ENCODE measurements at places on chromosomes 13 and 19.

GRCh38 chr19:5627395-5627904, 4.6 kb downstream of the SAFB start:
- DNase-seq, result no peak

- no peak for DNase-seq
Measured at GRCh38 chr19:48571378-48572162, 19.6 kb downstream of the SULT2B1 start.

DNA sequence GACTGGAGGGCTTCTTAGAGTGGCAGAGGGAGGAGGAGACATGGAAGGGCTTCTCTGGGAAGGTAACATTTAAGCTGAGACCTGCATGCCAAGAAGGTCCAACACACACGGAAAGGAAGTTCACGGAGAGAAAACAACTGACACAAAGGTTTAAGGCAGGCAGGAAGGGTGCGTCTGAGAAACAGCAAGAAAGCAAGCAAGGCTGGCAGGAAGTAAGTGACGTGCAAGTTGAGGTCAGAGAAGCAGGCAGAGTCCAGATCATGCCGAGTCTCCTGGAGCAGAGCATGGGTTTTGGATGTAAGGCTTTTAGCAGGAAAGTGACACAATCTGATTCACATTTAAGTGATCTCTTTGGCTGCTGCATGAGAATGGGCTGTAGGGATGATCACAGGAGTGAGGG, 60.5 kb downstream of the ATP7B start:
- DNase-seq, result no peak

GRCh38 chr13:90591260-90591926, 756.1 kb upstream of the MIR17HG start:
- no peak for DNase-seq

DNA sequence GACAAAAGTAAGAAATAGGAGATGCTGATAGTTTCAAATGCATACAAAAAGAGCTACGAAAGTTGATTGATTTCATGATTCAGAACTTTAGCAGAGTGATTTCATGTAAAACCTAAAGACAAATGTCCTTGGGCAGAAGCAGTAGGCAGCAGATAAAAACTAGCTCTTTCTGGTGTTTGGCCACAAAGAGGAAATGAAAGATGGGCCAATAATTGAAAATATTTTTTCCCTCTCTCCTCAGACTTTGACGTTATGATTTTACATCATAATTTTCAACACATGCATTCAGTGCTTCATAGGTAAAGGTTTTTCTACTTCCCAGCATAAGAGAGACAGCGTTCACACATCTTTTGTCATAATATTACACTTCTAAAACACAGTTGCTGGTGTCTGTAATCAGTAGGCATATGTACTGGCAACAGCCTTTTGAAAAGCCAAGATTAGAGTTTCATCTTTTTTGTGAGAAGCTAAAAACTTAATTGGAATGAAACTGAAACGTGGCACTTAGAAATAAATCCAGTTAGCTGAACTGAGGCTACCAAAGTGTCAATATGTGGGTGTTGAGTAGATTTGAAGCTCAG, 9.3 kb downstream of the SCEL start:
- no peak for DNase-seq

DNA sequence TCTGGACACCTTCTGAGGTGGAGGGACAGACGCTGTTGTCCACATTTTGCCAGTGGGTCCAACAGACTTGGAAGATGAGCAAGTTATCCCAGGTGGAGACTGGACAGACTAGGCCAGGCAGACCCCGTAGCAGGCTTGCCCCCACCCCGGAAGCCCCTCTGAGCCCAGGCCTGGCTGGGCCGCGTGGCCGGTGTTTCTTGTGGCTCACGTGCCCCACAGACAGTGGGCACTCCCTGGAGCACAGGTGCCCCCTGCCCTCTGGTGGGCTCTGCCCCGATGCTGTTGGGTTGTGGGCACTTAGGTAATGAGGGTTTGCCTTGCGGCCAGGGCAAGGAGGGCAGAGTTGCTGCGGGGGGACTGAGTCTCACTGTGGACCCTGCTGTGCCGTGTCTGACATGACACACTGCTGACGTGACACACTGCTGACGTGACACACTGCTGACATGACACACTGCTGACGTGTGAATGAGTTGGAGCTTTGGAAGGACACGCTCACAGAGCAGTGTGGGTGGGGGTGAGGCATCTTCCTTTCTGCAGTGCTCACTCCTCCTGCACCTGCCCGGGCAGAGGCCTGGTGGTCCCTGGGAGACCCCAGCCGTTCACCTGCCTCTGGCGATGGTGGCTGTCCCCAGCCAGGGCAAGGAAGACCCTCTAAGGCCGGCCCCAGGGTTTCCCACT, 25.1 kb downstream of the DOT1L start:
- no peak for DNase-seq

DNA sequence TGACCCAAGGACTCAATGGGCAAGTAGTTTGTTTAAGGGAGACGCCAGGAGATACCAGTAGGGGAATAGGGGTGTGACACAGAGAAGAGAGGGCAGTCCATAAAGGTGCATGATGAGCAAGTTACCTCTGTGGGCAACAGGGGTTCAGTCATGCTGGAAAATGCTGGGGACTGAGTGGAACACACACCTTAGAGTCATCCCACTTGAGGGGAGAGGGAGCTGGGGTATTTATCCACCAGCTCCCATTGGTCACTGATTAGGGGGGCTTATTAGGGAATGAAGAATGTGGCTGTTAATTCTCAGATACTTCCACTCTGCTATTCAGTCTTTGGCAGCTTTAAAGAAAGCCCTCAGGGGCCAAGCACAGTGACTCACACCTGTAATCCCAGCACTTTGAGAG, 67.5 kb upstream of the MRI1 start:
- no peak for DNase-seq

GRCh38 chr19:46978171-46978869, 41.3 kb upstream of the NPAS1 start:
- DNase-seq, result no peak

- DNase-seq, result no peak
Measured at GRCh38 chr13:30193279-30194234, 113.8 kb downstream of the KATNAL1 start.

DNA sequence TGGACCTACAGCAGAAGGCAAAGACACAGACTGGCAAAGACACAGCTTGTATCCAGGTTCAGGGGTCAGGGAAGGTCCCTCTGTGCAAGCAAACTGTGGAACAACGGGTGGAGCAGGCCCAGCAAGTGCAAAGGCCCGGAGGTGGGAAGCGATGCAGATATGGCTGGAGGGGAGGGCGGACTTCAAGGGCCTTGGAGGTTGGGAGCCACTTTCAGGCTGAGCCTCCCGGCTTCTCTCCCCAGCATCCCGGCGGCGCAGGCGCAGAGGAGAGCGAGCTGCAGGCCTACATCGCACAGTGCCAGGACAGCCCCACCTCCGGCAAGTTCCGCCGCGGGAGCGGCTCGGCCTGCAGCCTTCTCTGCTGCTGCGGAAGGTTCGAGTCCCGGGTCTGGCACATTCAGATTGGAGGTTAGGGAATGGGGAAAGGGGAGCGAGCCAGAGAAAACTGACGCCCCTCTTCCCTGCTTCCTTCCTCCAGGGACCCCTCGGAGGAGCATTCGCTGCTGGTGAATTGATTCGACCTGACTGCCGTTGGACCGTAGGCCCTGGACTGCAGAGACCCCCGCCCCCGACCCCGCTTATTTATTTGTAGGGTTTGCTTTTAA, 2.1 kb upstream of the PNPLA6 start:
- DNase-seq, result no peak

DNA sequence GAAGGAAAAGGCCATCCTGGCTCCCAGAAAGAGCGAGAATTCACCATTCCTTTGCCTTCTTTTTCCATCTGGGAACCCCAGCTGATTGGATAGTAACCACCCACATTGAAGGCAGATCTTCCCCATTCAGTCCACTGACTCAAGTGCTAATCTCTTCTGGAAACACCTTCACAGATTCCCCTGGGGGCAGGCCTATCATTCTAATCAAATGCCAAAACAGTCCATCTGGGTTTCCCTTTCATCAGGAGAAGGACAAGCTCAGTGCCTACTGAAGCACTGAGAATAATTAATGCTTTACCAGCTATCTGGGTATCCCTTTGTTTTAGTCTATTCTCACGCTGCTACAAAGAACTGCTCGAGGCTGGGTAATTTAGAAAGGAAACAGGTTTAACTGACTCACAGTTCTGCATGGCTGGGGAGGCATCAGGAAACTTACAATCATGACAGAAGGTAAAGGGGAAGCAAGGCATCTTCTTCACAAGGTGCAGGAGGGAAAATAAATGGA, 293.2 kb downstream of the ENOX1 start:
- no peak for DNase-seq

DNA sequence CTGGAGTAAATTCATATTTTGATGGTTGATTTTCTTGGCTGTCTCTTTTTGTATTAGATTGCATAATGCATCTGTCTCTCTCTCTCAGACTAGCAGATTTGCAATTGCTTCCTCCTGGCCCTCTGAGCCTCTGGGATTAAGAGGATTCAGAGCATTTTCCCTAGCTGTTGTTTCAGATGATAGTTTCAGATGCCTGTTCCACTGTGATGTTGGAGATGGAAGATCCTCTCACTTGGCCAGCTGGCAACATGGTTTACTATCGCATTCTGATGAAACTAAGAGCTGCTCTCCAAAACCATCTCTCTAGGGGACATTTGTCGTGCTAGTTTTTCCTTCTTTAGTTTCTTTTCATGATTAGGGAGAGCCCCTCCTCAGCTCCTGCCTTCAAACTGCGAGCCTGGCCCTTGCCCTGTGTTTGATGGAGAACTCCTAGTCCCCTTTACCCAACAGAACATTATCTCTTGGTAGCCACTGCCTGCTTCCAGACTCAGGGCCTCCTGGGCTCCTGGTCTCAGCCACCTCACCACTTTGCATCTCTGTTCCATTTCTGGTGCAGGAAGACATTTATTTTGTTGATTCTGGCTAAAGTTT, 244.6 kb downstream of the B3GLCT start:
- no peak for DNase-seq

- peak; percentile 80 for DNase-seq
Measured at GRCh38 chr19:21851596-21852345, 15.8 kb upstream of the ZNF43 start.

DNA sequence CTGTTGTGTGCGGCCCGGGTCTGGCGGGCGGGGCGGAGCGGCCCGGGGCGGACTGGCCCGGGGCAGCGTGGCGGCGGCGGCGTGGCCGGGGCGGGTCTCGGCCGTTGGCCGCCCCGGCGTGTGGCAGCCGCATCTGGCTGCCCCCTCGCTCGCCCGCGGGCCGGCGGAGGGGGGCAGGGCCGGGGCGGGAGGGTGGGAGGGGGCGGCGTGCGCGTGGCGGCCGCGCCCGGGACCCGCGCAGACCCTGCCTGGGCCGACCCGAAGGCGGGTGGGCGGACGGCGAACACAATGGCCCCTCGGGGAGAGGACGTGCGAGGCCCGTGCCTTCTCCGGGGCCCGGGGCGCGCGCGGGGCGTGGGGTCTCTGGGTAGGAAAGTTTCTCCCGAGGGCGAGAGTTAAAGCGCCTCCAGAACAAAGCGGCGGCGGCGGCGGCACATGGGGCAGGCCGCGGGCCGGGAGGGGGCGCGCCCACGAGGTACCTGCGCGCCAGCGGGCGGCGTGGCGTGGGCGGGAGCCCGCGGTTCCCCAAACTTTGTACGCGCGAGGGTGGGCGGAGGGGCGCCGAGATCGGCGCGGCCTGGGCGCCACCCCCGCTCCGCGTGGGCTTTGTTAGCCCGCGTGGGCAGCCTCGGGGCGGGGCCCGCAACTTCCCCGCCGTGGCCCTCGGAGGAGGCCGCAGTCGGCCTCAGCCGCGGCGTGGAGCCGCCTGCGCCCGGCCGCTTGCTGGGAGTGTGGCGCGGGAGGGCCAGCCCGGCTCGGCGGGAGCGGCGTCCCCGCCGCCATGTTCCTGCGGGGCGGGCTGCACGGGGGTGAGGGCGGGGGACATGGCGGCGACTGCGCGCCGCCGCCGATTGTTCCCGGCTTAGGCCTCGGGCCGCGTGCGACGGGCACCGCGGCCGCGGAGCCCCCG, 764 bp downstream of the MIR17HG start:
- no peak for DNase-seq

- no peak for DNase-seq
Measured at GRCh38 chr13:41467425-41467945, 10.1 kb downstream of the RGCC start.

GRCh38 chr13:112686987-112687386, 2.9 kb upstream of the ATP11A start:
- no peak for DNase-seq

DNA sequence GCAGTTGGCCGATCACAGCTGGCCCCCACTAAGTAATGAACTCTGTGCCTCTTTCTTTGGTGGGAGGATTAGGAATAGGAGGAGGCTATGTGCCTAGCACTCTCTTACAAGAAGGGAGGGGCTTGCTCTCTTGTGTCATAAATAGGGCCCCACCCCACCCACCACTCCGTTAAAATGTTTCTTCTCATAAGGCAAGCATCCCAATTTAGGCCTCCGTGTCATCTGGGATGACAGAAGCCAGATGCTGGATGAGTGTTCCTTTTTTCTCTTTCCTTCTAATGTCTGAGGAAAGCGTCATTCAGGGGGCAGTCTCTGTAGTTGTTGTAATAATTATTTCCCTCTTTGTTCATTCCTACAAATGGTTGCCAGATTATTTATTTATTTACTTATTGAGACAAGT, at the start of gene LIPE:
TSS of gene LIPE (minus strand) at position 76 of the 400 bp plus-strand sequence. CDS start 239 bp downstream, outside the sequence.
- DNase-seq, result no peak

GRCh38 chr19:15118248-15118647, 11.0 kb downstream of the SYDE1 start:
- DNase-seq, result no peak

DNA sequence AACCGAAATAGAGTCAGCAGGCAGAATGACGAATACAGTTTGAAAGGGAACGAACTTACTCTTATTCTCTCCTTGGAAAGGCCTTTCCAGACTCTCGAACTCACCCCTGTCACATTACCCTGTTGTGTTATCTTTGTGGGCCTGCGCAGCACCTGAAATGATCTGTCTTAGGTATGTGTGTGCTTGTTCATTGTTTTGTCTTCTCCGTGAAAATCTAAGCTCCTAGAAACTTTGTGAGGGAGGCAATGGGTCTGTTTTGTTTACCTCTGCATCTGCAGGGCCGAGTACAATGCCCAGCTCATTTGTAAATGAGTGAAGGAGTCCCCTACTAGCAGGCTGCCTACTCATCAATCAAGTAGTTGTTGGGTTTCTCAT, 19.6 kb downstream of the HMGB1 start:
- no peak for DNase-seq

DNA sequence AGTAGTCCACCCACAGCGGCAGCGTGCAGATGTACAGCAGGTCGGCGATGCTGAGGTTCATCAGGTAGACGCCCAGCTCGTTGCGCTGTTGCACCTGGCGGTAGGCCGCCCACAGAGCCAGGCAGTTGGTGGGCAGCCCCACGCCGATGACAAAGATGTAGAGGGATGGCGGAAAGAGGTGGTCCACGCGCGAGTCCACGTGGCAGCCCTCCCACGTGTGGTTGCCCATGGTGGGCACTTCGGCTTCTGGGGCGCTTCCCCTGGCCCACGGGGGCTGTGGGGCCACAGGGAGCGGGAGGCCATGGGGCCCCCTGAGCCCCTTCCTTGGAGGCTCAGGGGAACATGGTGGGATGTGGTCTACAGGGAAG, 7.0 kb upstream of the OPA3 start:
- DNase-seq, result no peak

DNA sequence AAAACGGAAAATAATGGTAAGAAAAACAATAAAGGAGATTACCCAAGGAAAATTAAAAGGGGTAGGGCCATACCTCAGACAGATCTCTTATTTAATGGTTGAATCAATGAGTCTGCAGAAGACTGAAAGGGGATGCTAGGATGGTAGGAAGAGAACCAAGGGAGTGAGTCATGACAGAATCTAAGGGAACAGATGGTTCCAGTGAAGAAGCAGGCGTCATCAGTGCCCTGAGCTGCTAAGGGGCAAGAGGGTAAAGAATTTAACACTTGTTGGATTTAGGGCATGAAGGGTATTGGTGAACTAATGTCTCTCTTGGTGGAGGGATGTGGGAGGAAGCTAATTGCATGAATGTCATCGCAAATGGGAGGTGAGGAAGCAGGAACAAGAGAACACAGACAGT, 329.2 kb upstream of the TSHZ3 start:
- no peak for DNase-seq

All from Panc1 (cell line).